Testis (tissue), 5 donors: ENCODE measurements at places on chromosomes 2 and 18. TPM values are rescaled to one million over a fixed set of nuclear protein-coding genes. Genes with fewer than 3 reads are reported as not detected.

GRCh38 chr2:69171116-69171896, 158.3 kb downstream of the ANTXR1 start:
- no peak for DNase-seq

GRCh38 chr18:23448291-23448690, 4.8 kb upstream of the RIOK3 start:
- no peak for DNase-seq

- no peak for DNase-seq
These were observed 42.2 kb downstream of the UPP2 start for GRCh38 chr2:158143703-158144360.

The NOTO gene
- total RNA-seq = 0.37 TPM

DNA sequence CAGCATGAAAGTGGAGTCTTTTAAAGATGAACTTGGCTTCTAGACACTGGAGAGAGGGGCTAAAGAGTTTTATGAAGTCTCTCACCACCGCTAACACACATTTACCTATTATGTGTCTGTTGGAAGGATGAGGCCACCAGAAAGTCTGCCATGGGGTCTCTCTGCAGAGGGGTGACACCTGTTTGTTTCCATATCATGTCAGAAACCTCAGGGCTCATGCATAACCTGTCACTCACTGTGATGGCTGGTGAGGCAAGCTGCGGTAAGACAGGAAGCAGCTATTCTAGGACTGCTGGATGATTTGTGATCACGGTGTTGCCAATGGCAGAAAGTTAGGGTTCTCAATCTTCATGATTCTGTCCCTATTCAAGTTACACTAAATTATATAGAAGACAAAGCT, 60.8 kb upstream of the DNMT3A start:
- DNase-seq = no peak

The FKBP1B gene
- 2.7 TPM for total RNA-seq

DNA sequence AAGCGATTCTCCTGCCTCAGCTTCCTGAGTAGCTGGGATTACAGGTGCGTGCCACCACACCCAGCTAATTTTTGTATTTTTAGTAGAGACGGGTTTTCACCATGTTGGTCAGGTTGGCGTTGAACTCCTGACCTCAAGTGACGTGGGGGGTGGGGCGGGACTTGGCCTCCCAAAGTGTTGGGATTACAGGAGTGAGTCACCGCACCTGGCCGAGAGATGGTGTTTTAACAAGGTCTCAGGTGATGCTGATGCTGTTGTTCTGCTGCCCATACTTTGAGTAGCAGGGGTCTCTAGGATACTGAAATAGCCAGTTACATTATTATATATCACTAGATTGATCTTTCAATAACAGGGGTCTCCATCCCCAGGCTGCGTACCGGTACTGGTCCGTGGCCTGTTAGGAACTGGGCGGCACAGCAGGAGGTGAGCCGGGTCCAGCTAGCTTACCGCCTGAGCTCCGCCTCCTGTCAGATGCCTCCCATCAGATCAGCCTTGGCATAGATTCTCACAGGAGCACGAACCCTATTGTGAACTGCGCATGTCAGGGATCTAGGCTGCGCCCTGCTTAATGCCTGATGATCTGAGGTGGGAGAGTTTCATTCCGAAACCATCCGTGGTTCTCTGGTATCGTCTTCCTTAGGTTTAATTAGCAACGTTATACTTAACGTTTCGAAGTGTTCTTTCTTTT, 48.3 kb upstream of the SLC38A11 start:
- peak; percentile 56 for DNase-seq

GRCh38 chr18:51666763-51667191, 469.3 kb upstream of the MEX3C start:
- DNase-seq = peak; percentile 71

GRCh38 chr18:26460449-26461091, 87.8 kb downstream of the KCTD1 start:
- no peak for DNase-seq

- DNase-seq = no peak
These were observed 169.2 kb upstream of the NOSTRIN start for GRCh38 chr2:168633200-168633599.
